GM12891 (cell line): ENCODE measurements at places on chromosomes 13 and 19.

GRCh38 chr19:20359933-20360720 lies 193.1 kb downstream of the ZNF486 start:
- no peak for DNase-seq

GRCh38 chr13:75873494-75873893 lies 237.4 kb downstream of the LMO7 start:
- no peak for DNase-seq

DNA sequence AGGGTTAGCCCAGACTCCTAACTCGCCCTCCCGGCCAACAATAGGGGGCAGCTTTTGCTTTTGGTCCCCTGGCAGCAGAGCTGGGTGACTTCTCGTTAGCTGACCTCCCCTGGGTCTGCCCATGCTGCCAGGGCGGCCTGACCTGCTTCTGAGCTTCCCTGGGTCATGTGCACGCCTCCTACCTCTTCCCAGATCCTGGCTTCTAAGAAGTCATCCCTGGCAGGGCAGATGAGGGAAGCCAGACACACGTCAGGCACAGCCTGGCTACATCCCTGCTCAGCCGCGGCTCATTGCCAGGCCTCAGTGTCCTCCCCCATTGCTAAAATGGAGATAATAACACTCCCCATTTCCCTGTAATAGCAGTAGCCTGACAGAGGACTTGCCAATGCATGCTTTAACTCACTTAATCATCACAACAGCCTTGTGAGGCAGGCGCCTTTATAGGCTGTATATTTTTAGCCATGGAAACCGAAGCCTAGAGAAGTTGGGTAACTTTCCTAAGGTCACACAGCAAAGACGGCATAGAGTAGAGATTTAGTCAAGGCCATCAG lies 2.1 kb downstream of the KCNK6 start:
- no peak for DNase-seq

GRCh38 chr13:107881362-107881761 lies 334.0 kb downstream of the LIG4 start:
- DNase-seq = no peak

DNA sequence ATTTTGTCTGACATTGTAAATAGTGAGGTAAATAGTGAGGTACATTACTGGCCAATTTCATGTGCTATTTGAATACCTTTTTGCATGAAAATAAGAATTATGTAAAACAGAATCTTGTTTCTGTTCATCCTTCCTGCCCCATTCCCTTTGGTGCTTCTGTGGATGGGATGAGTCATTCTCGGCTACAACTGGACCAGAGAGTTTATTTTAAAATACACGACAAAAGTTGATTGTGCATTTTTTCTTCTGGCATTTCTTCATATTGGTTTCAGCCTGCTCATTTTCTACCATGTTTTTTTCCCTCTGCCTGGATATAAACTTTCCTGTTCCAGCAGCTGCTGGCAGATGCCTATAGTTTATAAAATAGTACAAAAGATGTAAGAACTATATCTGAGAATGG lies 107.5 kb downstream of the CYSLTR2 start:
- no peak for DNase-seq

GRCh38 chr19:37932985-37933936 lies 26.3 kb downstream of the SIPA1L3 start:
- no peak for DNase-seq

GRCh38 chr13:77360032-77360685 lies 33.3 kb upstream of the MYCBP2 start:
- DNase-seq = no peak

DNA sequence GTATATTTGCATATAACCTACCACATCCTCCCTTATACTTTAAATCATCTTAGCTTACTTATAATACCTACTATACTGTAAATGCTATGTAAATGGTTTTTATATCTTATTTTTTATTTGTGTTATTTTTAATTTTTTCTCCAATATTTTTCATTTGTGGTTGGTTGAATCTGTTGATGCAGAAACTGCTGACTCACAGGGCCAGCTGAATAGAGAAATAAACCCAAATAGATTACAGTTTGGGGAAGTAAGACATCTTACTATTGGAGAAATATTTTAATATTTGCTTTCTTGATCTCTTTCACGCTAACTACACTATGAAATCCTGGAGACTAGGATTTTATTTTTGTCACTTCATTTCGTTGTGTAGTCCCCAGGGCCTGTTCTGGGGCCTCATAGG lies 7.1 kb downstream of the SMAD9 start:
- no peak for DNase-seq

- DNase-seq = no peak
These were observed 50.6 kb downstream of the USPL1 start for GRCh38 chr13:30668312-30668711.

- DNase-seq = no peak
These were observed 41.8 kb upstream of the UBAC2 start for GRCh38 chr13:99158846-99159245.

DNA sequence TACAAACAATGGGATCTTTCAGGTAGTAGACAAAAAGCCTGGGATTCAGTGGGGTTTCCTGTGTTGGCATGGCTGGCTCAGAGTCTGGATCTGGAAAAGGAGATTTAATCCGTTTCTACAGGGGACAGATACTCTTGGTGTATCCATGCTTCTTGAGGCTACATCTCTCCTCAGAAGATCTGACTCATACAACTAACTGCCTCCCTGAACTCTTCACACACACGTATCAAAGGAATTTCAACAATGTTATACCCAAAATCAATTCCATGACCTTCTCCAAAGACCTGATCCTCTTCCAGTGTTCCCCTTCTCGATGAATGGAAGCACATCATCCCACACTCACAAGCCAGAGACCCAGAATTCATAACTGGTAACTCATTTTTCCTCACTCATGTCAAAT lies 435.3 kb upstream of the NBEA start:
- no peak for DNase-seq

- DNase-seq = no peak
These were observed 344.9 kb upstream of the KLF12 start for GRCh38 chr13:74479124-74479523.

DNA sequence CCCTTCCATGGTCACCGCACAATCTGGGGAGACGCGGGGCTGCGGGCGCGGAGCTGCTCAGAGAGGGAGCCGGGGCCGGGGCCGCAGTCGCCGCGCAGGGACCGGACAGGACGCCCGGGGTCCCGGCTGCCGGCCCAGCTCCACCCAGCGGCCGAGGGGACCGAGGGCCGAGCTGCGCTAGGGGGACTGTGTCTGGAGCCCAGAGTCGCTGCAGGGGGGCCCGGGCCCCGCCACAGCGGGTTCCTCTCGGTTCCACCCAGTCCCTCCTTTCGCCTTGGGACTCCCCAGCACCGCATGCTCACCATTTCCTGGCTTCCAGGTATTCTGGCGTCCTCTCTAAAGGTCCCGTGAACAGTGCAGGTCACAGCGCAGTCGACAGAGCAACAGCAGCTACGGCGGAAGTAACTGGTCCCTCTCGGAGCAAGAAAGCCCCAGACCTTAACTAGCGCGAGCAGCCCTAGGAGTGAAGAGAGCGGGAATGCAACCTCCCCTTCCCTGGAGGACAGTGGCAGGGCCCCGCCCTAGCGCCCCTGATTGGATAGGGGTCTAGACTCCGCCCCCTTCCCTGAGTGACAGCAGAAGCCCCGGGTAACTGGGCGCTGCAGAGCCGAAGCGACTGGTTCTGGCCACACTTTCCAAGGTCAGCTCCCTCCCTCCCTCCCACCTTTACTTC lies at the start of gene ZNF878:
Gene ZNF878, minus strand, starts transcription at position 465 of the 673 bp plus-strand sequence. Its CDS starts 160 bp downstream, at position 305.
- peak; percentile 75 for DNase-seq

GRCh38 chr13:48478391-48478790 lies 54.5 kb downstream of the RCBTB2 start:
- no peak for DNase-seq

- peak; percentile 91 for DNase-seq
These were observed 624 bp downstream of the CTXN1 start for GRCh38 chr19:7925171-7925851.

DNA sequence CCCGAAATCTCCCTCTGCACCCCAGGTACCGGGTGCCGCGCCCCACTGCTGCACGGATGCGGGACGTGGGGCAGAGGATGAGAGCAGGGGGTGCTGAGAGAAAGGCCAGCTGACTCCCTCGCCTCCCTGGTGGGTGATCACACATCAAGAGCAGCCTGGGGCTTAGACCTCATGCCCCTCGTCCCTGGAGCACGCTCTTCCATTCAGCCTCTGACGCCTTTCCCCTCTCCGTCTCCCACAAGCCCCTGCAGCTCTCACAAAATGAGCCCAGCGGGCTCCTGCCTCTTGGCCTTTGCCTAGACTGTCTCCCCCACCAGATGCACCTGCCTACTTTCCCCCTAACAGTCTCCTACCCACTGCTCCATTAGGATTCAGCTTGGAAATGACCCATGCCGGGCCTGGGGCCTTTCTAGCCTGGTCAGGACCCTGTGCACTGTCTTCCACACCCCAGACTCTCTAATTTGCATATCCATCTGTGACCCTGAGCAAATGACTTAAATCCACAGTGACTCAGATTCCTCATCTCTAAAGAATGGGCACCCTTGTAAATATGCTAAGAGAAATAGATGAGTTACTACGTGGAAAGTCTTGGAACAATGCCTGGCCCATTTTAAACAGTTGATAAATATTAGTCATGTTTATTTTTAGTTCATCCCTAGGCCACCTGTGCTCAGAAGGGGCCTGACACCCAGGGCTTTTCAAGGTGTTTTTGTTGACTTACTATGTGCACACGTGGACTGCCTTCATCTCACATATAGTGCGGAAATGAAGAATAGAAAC lies 582 bp upstream of the PTPRH start:
- DNase-seq = no peak

- no peak for DNase-seq
These were observed 238.1 kb downstream of the FOXO1 start for GRCh38 chr13:40428354-40428753.

GRCh38 chr13:52029569-52029968 lies 5.1 kb downstream of the UTP14C start:
- DNase-seq = no peak

GRCh38 chr13:95380468-95381211 lies 79.4 kb upstream of the ABCC4 start:
- DNase-seq = peak; percentile 32

DNA sequence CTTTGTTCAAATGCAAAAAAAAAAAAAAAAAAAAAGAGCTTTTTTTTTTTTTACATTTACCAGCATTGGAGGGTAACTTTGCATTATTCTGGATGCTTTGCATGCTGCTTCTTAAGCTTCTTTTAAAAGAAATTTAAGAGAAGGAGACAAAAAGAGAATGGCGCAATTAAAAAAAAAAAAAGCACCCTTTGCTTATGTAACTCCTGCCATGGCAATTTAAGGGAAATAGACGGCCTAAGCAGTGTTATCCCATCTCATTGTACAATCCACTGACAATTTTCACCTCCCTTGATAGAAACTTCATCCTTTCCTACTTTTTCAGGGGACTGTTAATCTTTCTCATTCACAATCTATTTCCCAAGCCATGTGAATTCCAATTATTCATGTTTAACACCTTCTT lies 129.8 kb downstream of the KCTD12 start:
- no peak for DNase-seq

DNA sequence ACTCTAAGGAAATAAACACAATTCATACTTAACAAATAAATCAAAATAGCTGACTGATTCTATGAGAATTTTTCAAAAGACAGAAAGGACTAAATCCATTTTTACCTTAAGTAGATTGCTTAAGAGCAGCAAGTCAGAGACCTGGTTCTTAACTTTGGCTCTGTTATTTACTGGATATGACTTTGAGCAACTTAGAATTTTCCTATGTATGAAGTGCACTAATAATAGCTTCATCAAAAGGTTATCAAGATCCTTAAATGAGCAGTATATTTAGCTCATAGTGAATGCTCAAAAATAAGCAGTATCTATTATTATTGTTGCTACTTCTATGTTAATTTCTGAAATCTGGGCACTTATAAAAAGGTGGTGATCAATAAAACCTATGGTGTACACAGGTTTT lies 95.3 kb downstream of the POSTN start:
- no peak for DNase-seq

DNA sequence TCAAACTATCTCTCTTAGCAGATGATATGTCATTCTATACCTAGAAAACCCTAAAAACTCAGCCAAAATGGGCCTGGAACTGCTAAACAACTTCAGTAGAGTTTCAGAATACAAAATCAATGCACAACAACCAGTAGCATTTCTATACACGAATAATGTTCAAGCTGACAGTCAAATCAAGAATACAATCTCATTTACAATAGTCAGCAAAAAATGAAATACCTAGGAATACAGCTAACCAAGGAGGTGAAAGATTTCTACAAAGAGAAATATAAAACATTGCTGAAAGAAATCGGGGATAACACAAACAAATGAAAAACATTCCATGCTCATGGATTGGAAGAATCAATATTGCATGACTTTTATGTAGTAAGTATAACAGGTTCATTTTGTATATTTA lies 804.8 kb downstream of the SLITRK1 start:
- no peak for DNase-seq

- no peak for DNase-seq
These were observed 3.3 kb downstream of the SIX5 start for GRCh38 chr19:45765702-45766295.

- DNase-seq = peak; percentile 95
These were observed at the start of gene SLC46A3 for GRCh38 chr13:28718543-28719226. Gene SLC46A3 (minus strand): TSS chr13:28718970. CDS start chr13:28717998, 972 bp downstream.

GRCh38 chr19:44207126-44207803 lies 5.1 kb upstream of the ZNF227 start:
- DNase-seq = peak; percentile 52

DNA sequence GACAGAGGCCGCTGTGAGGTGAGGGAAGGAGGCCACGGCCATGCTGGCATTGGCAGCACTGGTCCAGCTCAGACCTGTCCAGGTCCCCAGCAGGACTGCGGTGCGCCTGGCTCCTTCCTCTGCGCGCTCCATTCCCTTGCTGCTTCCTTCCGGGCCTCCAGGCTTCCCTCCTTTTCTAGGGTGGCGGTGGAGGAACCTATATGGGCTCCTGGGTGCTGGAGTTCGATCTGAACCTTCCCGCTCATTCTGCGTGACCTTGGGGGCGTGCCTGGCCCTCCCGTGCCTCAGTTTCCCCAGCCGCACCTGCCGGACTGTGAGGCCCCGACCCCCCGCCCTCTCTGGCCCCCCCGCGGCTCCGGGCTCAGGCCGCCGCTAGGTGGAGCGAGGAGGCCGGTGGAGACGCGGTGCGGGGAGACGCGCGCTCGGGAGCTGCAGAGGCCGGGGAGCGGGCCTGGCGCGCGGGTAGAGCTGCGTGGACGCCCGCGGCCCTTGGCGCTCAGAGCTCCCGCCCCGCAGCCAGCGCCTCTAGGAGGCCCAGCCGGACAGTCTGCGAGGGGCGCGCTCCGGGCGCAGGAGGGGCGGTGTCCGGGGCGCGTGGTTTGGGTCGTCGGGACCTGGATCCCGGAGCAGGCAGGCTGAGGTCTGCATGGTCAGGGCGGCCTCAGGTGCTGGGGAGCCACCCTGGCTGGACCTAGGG lies 29.9 kb downstream of the EFNA2 start:
- DNase-seq = peak; percentile 83

GRCh38 chr19:6970021-6970420 lies 51.2 kb downstream of the MBD3L2B start:
- DNase-seq = no peak

GRCh38 chr19:6752256-6753177 lies 13.0 kb downstream of the TRIP10 start:
- no peak for DNase-seq

- no peak for DNase-seq
These were observed 16.5 kb upstream of the TNFAIP8L1 start for GRCh38 chr19:4622695-4623421.
